ENCODE measurements at places on chromosomes 13 and 19.
A peak's percentile ranks its signal among the peaks of the same experiment; 100 is the strongest.

- DNase-seq = no peak
Measured at GRCh38 chr13:110634558-110634957, 19.2 kb downstream of the NAXD start.

- DNase-seq = no peak
Measured at GRCh38 chr13:54077569-54077968, 1049.0 kb downstream of the OLFM4 start.

DNA sequence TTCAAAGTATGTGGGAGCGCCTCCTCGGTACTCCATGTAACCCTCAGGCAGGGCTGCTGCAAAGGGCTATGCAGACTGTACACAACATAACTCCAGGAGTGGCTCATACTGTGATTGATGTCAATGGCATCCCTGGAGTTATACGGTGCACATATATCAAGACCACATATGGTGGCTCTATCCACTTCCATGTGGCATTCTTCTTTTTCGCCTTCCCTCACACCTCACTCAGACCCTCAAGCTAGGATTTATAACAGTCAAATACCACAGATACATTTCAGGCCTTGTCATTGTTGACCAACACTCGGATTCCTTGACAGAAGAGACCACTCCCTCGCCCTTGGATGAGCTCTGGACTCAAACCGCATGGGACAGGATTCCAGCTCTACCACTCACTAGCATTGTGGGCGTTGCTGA is 11.3 kb upstream of the UBL3 start:
- DNase-seq = no peak

- no peak for DNase-seq
Measured at GRCh38 chr19:13255041-13255718, 105.0 kb downstream of the IER2 start.

GRCh38 chr19:55554741-55555152 is 9.4 kb upstream of the SBK3 start:
- no peak for DNase-seq

GRCh38 chr13:30371649-30372265 is 50.5 kb upstream of the UBE2L5 start:
- DNase-seq = no peak

GRCh38 chr13:41985788-41986508 is 25.0 kb upstream of the VWA8 start:
- no peak for DNase-seq

- no peak for DNase-seq
Measured at GRCh38 chr13:49616676-49617065, 11.6 kb upstream of the ARL11 start.

DNA sequence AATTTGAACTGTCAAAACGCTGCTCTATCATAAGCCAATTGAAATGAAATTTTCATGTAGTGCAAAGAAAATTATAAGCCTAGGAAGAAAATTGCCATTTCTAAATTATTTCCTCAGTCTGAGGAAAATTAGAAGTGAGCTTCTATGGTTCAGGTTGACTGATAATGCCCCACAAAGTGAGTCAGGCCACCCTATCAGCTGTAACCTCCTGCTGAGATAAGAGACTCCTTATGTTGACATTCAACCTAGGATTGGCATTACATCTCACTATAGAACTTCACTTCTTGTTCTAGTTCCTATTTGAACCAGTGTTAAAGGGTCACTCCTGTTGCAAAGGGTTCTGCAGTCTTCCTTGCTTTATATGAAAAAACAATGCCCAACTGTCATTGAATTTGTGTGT is 32.6 kb upstream of the RFC3 start:
- DNase-seq = no peak

- no peak for DNase-seq
Measured at GRCh38 chr19:35895911-35896642, 4.3 kb downstream of the NFKBID start.

- no peak for DNase-seq
Measured at GRCh38 chr13:38086721-38087120, 217.1 kb upstream of the TRPC4 start.

DNA sequence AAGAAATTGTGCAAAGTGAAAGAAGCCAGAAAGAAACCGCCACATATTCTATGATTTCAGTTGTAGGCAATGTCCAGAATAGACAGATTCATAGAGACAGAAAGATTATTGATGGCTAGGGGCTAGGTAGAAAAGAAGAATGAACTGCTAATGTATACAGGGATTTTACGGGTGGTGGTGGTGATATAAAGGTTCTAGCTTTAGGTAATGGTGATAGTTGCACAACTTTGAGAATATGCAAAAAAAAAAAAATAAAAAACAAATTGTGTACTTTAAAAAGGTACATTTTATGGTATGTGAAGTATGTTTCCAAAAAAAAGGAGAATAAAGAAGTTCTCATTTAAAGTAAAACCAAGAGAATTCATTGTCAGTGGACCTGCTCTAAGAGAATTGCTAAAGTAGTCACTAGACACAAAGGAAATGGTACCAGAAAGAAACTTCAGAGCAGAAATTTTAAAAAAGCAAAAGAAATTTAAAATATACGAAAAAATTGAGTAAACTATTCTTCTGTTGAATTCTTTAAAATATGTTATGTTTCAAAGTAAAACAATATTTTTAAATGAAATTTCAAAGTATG is 680.1 kb downstream of the UQCRFS1 start:
- DNase-seq = no peak

- DNase-seq = no peak
Measured at GRCh38 chr13:99326012-99326411, 18.8 kb upstream of the GPR183 start.

DNA sequence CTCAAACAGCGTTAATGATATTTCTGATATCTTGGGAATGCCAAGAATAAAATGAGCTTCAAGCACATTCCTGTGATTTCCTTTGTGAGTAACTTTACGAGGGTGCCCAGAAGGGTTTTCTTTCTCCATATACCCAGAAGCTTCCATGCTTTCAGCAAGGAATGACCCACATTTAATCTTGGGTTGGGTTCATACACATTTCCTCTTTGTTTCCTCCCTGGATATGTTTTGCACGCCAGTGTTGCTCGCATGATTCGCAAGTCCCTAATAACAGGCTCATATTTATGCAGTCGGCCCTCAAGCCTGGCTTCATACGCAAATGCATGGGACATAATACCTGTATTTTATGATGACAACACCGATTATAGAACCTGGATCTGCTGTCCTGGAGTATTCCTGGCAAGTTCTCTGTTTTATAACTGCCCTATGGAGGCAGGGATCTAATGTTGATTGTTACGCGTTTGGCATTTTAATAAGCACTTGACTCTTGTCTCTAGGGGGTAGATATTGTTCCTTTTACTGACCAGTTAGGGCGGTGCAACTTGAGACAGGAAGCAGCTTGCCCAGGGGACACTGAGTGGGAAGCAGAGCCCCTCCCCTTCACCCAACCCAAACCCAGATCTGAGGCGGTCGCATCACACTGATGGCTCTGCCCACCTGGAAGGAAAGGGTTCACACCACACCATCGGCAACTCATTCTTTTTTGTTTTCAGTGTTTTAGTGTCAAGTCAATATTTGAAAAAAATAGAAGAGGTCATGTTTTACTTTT is 220.4 kb upstream of the SOX1 start:
- DNase-seq = no peak

DNA sequence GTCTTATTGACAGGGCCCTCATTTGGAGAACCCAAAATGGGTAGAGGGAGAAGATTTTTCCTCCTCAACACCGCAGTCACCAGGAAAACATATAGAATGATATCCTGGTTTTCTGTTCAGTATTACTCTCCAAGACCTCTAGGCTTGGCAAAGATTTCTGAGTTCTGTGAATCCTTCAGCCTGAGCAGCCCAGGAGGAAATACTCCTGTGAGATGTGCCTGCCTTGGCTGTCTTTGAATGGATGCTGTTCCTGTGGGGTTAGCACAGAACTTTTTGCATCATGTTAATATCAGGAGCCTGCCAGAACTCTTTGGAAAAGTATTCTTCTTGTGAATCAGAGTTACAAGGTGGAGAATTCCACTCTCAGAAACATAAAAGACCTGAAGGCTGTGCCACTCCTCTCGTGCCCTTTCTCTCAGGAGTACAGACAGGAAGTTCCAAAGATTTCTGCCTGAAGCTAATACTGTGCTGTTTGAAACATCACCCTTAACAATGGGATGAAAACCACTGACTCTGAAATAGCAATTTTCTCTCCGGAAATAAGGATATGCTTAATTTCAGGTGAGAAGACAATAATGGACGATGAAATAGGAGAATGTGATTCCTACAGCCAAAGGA is 520.1 kb upstream of the NBEA start:
- no peak for DNase-seq

GRCh38 chr13:90710164-90710759 is 637.2 kb upstream of the MIR17HG start:
- no peak for DNase-seq

- no peak for DNase-seq
Measured at GRCh38 chr19:52653161-52653560, 15.0 kb upstream of the ZNF83 start.

GRCh38 chr13:112714376-112715174 is 24.7 kb downstream of the ATP11A start:
- DNase-seq = no peak

DNA sequence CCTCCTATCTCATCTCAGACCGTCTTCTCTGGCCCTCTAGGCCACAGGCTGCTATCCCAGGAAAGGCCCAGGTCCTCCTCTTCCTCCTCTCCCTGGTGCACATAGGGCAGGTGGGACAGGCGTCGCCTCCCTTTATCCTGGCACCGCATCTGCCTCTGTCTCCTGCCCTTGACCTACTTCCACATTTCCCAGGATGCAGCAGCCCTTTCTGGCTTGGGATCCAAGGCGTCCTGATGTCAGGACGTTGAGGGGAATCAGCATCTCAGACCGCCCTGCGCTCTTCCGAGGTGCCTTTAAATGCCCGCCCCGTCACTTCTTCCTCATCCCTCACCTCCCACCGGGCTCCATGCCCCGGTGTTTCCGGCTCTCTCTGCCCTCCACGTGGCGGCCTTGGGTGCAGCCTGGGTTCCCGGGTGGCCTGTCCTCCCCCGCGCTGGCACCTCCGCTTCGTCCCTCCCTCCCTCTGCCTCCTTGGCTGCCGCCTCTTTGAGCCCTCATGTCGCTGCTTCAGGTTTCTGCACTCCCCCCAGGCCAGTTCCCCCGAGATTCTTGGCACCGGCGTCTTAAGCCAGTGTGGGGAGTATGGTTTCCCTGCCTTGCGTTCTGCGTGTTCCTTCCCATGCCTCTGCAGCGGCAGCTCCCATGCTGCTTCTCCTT is 66.3 kb downstream of the KDM4B start:
- no peak for DNase-seq

DNA sequence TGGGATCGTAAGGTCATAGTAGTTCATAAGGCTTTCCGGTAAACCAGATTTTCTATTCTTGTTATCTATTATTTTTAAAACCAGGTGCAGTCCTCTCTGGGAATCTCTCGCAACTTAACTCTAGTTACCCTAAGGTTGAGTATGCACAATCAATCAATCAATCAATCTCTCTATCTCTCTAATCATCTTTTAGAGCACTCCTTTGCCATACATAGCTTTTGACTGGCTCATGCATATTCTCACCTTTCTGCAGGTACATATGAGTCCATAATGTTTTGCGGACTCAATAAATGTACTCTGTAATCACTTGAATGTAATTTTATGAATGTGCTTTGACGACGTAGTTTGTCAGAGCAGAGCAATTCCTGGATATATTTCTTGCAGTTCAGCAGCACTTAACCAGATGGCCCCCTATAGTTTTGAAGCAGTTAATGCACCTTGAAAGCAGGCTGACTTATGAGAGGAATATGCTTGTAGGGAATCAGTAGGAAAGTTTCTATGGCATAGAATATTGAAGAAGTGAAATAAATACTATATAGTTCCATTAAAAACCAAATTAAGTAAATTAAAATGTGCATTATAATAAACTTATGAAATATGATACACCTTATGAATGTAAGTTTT is 524.7 kb downstream of the GPC5 start:
- DNase-seq = peak; percentile 1

- DNase-seq = no peak
Measured at GRCh38 chr13:30257468-30258099, 49.8 kb downstream of the KATNAL1 start.

GRCh38 chr13:91358387-91358782 is 10.9 kb downstream of the MIR17HG start:
- DNase-seq = no peak

DNA sequence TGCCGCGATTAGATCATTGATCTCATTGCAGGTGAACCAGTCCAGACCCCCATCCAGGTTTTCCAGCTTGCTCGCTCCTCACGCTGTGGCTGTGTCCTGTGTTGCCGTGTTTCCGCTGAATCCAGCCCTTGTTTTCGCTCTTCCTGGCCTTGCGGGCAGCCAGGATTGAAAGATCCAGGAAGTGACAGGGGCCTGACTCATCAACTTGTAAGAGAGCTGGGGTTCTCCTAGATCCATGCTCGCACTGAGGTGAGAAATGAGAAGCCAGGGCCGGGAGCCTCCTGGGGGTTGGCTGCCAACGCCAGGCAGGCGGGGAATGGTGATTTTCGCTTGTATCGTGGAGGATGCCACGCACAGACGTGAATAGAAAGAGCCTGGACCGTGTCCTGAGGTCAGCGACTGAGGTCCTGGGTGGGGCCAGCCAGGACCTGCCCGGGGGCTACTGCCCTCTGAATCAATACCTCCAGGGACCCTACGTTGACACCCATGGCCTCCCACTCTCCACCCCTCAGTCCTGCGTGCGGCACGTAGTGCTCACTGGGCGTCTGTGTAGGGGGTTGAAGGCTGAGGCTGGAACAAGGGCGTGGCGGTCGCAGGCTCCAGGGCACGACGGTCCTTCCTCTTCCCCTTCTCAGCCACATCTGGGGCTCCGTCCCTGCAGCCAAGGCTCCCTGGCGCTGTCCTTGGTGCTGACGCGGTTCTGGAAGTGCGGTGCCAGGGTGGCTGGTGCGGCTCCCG is 7.3 kb upstream of the PTPRH start:
- DNase-seq = peak; percentile 94

- peak; percentile 79 for DNase-seq
Measured at GRCh38 chr19:52397310-52398080, at the start of gene ZNF528. Gene ZNF528, plus strand, starts transcription at chr19:52397849. Its CDS starts 4,165 bp downstream, at chr19:52402014.

- no peak for DNase-seq
Measured at GRCh38 chr13:58446979-58447378, 815.4 kb downstream of the PCDH17 start.

DNA sequence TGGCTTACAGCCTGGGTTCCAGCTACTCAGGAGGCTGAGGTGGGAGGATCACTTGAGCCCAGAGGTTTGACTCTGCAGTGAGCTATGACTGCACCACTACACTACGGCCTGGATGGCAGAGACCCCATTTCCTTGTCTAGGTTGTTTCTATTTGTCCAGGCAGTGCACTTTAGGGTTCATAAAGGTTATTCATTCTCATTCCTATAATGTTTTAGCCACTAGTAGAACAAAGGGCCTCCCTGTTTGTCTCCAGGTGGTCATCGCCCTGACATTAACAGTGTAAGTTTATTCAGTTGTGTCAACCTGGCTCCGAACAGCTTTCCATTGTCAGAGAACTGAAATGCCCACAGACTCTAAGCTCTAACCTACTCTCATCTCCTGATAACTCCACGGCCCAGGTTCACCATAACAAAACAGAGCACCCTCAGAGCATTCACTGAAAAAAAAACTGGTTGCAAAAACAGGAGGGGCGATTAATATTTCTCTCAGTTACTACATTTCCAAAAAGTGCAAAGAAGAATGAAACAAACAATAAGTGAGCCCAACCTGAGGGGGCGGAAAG is 37.1 kb downstream of the SMAD9 start:
- peak; percentile 31 for DNase-seq

GRCh38 chr19:49564616-49565045 is 15.7 kb downstream of the NOSIP start:
- no peak for DNase-seq

- no peak for DNase-seq
Measured at GRCh38 chr19:37936886-37937285, 29.9 kb downstream of the SIPA1L3 start.
